ENCODE measurements at places on chromosomes 12 and 14. TPM values are rescaled to one million over a fixed set of nuclear protein-coding genes. Genes with fewer than 3 reads are reported as not detected.

GRCh38 chr12:118514297-118514696, 137.9 kb downstream of the SUDS3 start:
- no peak for DNase-seq

GRCh38 chr12:121916719-121917118, 1.7 kb upstream of the CFAP251 start:
- peak; percentile 74 for DNase-seq

GRCh38 chr12:12992418-12993130, 7.5 kb downstream of the HEBP1 start:
- DNase-seq = no peak

GRCh38 chr12:67326637-67327036, 57.5 kb downstream of the CAND1 start:
- no peak for DNase-seq

- DNase-seq = no peak
These were observed 87.1 kb downstream of the KIF21A start for GRCh38 chr12:39355841-39356240.

- no peak for DNase-seq
These were observed 626.6 kb upstream of the TMEM132C start for GRCh38 chr12:127640181-127640886.

DNA sequence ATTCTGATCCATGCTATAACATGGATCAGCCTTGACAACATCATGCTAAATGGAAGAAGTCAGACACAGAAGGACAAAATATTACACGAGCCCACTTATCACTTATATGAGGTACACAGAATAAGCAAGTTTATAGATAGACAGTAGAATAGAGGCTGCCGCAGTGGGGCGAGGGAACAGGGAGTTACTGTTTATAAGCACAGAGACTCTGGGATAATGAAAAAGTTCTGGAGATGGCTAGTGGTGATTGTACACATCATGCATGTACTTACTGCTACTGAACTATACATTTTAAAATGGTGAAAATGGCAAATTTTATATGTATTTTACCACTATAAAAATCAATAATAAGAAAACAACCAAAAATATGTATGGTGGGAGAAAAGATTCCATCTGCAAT, 95.2 kb upstream of the PSMC1 start:
- no peak for DNase-seq

DNA sequence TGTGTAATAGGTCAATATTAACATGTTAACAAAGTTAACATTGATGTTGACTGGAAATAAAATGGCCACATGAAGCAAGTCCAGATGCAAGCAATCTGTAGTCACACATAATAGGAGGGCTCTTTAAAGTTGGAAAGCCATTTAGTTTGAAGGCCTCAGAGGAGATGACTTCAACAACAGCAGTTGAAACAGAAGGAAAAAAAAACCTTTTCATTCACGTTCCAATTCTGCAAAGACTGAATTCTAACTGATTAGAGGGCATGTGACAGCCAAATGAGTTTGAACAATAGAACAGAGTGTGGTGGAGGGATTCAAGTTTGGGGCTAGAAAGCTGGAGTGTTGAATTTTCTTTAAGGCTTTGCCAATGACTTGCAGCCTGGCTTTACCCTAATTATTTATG, 41.5 kb upstream of the DAAM1 start:
- peak; percentile 24 for DNase-seq

- no peak for DNase-seq
These were observed 74.3 kb upstream of the PLEKHG7 start for GRCh38 chr12:92628476-92628875.

DNA sequence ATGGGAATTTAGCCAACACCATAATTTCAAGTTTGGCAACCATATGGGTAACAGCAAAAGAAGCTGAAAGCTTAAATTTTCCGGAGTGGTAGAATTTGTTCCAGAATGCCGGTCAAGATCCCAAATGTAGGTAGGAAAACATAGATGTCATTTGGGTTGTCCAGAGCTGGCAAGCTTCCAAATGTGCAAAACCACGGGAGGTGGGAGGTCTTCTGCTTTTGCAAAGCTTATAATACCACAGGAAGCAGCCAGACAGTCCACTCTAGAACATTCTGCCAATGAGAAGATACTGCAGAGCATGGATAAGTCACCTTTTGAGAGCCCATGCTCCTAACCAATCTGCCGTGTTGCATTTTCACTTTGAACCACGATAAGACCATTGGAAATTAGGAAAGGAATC, 26.4 kb upstream of the BATF start:
- no peak for DNase-seq

DNA sequence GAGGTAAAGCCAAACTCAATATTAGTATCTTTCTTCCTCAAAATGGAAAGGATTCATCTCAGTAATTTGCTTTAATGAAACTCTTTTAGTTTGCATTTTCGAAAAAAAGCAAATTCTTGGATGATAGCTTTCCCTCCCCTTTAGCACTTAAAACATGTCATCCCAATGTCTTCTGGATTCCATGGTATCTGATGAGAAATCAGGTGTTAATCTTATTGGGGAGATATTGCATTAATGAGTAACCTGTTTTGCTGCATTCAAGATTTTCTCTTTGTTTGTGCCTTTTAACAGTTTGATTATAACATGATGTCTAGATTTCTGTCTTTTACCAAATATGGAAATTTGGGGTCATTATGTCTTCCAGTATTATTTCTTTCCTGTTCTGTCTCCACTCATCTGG, 405.1 kb upstream of the FOXG1 start:
- no peak for DNase-seq

GRCh38 chr12:15608941-15609340, 180.2 kb downstream of the EPS8 start:
- no peak for DNase-seq

- no peak for DNase-seq
These were observed 11.3 kb downstream of the GNPTAB start for GRCh38 chr12:101819467-101819866.

GRCh38 chr14:55327179-55327578, 56.0 kb downstream of the FBXO34 start:
- no peak for DNase-seq

- DNase-seq = no peak
These were observed 61.3 kb downstream of the CACNA1C start for GRCh38 chr12:2114071-2114470.

DNA sequence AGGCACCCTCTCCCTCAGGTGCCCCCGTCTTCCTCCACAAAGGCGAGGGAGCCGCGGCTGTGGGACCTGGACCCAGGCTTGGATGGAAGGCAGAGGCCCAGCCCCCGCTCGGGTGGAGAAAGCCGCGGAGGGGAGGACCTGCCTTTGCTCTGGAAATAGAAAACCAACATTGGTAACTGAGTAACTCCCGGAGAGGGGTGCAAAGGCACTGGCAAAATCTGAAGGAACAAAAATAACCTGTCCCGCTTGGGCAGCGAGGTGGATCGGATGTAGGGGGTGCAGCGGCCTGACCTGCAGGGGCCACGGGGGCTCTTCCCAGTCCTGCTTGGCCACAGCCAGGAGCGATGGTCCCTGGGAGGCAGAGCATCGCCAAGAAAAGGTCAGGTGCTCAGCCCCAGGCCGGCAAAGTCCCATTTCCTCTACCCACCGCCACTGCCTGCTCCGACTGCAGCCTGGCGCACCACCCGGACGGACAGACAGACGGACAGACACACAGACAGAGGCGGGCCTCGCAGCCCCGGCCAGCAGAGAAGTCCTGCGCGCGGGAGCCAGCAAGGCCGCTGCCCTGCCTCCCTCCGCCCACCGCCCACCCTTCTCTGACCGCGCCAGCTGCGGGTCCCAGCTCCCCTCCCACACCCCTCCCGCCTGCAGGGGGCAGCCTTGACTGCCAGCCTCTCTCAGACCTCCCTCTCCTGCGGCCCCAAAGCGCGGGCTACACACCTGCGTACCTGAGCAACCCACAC, 21.4 kb upstream of the TMEM106C start:
- peak; percentile 49 for DNase-seq

GRCh38 chr12:19749906-19750574, 310.7 kb downstream of the AEBP2 start:
- DNase-seq = no peak

GRCh38 chr12:112907415-112908157, 824 bp downstream of the OAS1 start:
- DNase-seq = no peak

DNA sequence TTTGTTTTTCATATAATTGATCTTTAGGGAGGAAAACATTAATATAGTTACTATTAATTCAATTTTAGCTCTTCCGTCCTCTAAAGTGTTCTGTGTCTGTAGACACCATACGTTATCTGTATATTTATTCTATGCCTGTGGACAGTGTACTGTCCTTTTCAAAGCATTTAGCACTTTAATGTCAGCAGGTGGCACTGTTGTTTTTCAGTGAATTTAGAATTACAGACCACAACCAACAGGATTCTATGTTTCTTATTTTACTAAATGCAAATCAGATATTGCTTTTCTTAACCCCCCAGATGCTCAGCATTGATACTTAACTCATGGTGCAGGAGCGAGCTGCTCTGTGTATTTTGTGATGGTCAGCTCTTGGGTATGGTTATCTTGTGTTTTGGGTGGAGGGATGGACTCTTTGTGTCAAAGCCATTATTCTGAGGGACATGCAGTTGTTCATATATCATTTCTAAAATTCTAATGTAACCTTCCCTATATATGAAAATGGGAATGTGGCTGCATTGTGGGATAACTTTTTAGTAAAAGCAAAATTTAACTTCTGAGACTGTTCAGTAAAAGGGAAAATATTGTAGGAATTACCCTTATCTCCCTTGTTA, 65.2 kb downstream of the PAPOLA start:
- peak; percentile 41 for DNase-seq

- no peak for DNase-seq
These were observed 191.5 kb upstream of the BTG1 start for GRCh38 chr12:92337128-92337527.

GRCh38 chr12:132218915-132219314, 74.7 kb downstream of the NOC4L start:
- peak; percentile 68 for DNase-seq

DNA sequence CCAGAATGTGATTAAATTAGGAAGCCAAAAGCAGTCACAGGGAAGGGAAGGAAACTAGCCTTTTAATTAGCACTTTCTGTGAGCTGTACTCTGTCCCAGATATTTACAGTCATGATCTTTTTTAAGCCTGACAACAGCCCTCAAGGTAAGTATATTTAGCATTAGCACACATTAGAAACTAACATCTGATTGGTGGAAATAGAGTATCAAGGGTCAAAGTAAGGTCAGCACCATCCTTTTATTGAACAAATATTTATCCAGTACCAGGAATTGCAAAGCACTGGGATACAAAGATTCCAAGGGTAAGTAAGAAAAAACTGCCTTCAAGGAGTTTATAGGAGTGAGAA, 28.2 kb downstream of the RPGRIP1 start:
- DNase-seq = no peak

DNA sequence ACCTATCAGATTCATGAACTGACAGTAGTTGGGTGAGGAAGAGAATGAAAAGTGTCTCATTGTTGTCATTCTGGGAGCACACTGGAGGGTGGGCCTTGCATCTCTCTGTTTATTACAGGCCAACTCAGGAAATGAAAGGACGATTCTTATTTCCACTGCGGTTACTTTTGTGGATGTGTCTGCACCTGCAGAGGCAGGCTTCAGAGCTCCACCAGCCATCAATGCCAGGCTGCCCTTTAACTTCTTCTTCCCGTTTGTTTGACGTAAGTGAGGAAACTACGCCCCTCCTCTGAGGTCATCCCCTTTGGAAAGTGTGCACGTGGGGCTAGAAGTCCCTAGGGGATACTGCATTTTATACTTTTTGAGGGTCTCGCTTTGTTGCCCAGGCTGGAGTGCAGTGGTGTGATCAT, 33.7 kb downstream of the TCTN1 start:
- no peak for DNase-seq

GRCh38 chr12:795305-795704, 42.9 kb downstream of the WNK1 start:
- no peak for DNase-seq

DNA sequence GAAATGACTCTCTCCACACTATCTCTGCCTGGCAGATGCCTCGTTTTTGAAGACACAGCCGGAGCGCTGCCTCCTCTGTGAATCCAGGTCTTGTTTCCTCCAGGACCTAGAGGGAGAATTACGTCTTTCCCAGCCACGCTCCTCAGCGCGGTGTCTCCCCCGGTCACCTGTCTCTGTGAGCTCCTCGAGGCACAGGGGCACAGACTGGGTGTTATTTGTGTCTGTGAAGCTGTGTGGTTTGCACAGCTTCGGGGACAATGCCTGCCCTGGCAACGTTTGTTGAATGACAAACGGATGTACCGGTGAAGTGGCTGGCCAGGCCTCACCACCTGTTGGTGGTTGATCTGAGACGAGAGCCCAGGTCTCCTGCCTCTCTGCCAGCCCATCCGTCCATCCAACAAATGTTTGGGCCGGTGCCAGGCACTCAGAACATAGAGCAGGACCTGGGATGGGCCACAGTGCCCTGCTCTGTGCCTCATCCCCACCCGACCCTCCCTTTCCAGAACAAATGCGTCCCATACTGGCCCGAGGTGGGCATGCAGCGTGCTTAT, 6.1 kb downstream of the PTPN6 start:
- no peak for DNase-seq

Gene FAM181A
- total RNA-seq = not detected

Gene IL23A
- total RNA-seq = 0.31 TPM

Gene TOMM20L
- total RNA-seq = not detected

Gene EIF2S3B
- total RNA-seq = 1.8 TPM

Gene ERBB3
- total RNA-seq = 8.8 TPM

Gene RAB5B
- 64.5 TPM for total RNA-seq

Gene SLC6A12
- total RNA-seq = 0.12 TPM

Gene NR1H4
- not detected for total RNA-seq
